Smooth muscle cell of the pulmonary artery (primary cell): ENCODE measurements at places on chromosomes 6 and 20. TPM values are rescaled to one million over a fixed set of nuclear protein-coding genes. Genes with fewer than 3 reads are reported as not detected.

Gene MYB
- 0.33 and 0.40 TPM in 2 replicates for total RNA-seq

Gene MEI4
- not detected in 2 replicates for total RNA-seq

Gene OXT
- total RNA-seq, result not detected in 2 replicates

Gene TBCC
- 26.1 and 30.4 TPM in 2 replicates for total RNA-seq

Gene C6orf163
- total RNA-seq, result 1.2 and 1.7 TPM in 2 replicates
